ENCODE measurements at places on chromosomes 3 and 15.

DNA sequence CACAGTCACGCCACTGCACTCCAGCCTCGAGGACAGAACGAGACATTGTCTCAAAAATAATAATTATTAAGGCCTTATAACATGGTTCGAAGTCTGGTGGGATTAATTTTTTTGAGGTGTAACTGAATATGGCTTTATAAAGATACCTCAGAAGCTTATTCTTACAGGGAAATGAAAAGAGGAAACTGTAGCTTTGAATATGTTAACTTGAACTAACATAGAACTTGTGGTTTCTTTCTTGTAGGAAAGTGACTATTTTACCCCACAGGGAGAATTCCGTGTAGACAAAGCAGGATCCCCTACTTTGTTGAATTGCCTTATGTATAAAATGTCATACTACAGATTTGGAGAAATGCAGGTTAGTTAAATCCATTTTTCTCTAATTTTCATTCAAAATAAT lies 96.3 kb downstream of the STT3B start:
- no peak for DNase-seq

DNA sequence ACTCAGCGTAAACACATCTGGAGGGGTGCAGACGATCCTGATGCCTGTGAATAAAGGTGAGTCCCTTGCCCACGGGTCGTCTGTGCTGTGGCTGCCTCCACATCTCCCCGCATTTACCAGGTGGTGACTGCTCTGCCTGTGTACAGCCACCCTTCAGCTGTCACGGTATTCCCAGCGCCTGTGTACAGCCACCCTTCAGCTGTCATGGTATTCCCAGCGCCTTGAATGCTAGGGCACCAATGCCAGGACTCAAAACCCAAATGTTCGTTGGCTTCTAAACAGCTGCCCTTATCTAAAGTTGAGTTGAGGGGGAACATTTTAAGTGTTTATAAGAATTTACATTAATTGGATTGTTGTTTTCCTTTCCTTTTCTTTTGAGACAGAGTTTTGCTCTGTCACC lies 27.4 kb downstream of the MAP6D1 start:
- DNase-seq = no peak

- no peak for DNase-seq
These were observed 8.7 kb upstream of the MCCC1 start for GRCh38 chr3:183108001-183108449.

GRCh38 chr15:49088996-49089395 lies 42.8 kb upstream of the SECISBP2L start:
- DNase-seq = no peak

All from T-cell (primary cell).